ENCODE measurements at places on chromosomes 7 and 10.

GRCh38 chr7:142001163-142001874 lies 5.6 kb downstream of the MGAM start:
- no peak for DNase-seq

- no peak for DNase-seq
Measured at GRCh38 chr7:20183086-20183485, 34.1 kb downstream of the MACC1 start.

- no peak for DNase-seq
Measured at GRCh38 chr10:6621536-6621935, 41.5 kb upstream of the PRKCQ start.

DNA sequence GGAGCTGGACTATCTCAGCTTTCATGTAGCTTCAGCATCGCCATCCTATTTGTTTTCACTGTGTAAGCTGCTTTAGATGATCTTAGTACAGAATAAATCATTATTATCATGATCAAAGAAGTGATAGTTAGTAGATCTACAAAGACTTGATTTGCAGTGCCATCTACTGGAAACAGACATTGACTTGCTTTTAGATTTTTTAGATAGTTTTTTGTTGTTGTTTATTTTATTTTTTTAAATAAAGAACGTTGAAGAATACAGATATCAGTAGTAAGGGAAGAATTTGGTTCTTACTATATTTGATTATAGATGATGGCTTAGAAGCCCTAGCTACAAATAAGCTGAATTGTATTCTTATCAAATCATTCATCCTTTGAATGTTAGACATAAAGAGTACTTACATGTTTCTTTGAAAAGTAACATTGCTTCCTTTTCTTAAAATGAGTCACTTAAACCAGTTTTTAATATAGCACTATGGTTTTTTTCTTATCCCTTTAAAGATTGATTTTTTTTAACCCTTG lies 6.3 kb upstream of the SFMBT2 start:
- DNase-seq: no peak

DNA sequence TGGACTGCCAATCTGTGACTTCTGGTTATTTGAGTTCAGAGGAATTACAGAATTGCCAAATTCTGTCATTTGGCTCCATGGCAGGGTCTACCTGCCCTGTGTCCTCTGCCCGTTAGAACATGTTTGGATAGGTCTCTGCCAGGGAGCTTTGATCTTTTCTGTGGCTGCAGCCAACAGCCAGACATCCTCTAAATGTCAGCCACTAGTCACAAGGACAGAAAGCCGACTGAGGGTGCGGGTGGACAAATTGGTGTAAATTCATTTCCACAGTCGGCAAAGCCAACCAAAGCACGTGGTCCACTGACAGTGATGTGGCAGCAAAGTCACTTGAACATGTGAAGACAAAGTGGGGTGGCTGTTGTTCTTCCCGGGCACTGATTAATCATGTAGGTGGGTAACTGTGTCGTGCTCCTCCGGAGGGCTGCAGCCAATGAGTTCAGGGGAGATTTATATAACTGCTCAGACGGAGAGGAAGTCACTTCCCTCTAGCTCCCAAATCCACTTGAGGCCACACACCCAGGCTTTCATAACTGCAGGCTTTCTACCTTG lies 26.7 kb upstream of the CAMK1D start:
- DNase-seq: no peak

DNA sequence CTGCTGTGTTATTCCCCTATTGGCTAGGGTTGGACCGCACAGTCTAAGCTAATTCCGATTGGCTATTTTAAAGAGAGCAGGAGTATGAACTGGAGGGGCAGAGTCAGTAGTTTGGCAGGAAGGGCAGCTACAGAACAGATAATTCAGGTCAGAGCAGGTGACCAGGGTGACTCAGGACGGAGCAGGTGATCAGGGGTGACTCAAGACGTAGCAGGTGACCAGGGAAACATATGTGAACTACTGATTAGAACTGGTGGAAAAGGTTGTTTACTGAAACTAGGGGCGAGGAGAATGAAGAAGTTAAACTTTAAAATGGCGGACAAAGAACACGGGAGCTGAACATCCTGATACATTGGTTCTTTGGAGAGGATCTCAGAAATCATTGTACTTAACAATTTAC lies 102.3 kb downstream of the CCDC7 start:
- DNase-seq: no peak

DNA sequence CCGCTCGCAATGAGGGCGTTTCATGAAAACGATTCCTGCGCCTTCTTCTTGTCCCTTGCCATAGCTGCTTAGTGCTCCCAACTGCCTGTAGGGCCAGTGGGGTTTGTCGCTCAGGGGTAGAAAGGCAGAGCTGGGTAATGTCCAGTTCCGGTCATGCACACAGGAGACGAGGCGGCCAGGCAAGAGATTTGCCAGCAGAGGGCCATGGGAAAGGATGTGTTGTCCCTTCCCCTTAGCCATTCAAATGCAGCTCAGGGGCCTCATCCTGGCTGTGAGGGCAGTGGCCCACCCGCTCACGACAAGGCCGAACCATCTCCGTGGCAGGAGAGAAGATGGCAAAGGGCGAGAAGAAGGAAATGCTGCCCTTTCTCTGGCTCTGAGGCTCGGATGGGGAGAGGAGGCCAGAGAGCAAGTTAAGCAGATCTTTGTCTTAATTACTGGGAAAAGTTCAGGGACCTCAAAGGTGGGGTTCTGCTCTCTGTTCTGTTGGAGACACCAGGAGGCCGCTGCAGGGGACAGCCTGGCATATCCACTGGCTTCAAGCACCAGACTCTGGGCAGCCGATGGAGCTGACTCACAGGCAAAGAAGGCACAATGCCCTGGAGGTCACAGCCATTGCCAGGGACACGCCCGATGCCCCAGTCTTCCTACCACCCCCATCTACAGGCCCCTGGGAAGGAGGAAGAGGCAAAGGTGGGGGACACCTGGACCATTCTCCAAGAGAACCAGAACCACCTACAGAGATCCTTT lies 534.8 kb upstream of the MGMT start:
- no peak for DNase-seq

GRCh38 chr7:14767716-14768425 lies 134.7 kb downstream of the DGKB start:
- DNase-seq: no peak

DNA sequence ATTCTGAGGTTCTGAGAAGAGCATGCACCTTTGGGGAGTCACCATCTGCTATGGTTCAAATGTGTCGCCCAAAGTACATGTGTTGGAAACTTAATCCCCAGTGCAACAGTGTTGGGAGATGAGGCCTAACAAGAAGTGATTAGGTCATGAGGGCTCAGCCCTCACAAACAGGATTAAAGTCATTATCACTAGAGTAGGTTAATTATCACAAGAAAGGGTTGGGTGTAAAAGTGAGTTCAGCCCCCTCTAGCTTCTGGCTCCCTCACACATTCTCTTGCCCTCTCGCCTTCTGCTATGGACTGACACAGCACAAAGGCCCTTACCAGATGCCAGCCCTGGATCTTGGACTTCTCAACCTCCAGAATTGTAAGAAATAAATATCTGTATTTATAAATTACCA lies 100.3 kb upstream of the C10orf90 start:
- DNase-seq: no peak

- no peak for DNase-seq
Measured at GRCh38 chr10:94443047-94443446, 40.7 kb downstream of the TBC1D12 start.

- DNase-seq: no peak
Measured at GRCh38 chr7:34165927-34166550, 260.7 kb downstream of the BMPER start.

GRCh38 chr10:73956476-73957359 lies 41.2 kb upstream of the VCL start:
- no peak for DNase-seq

GRCh38 chr10:97075961-97076525 lies 109.7 kb downstream of the SLIT1 start:
- no peak for DNase-seq

DNA sequence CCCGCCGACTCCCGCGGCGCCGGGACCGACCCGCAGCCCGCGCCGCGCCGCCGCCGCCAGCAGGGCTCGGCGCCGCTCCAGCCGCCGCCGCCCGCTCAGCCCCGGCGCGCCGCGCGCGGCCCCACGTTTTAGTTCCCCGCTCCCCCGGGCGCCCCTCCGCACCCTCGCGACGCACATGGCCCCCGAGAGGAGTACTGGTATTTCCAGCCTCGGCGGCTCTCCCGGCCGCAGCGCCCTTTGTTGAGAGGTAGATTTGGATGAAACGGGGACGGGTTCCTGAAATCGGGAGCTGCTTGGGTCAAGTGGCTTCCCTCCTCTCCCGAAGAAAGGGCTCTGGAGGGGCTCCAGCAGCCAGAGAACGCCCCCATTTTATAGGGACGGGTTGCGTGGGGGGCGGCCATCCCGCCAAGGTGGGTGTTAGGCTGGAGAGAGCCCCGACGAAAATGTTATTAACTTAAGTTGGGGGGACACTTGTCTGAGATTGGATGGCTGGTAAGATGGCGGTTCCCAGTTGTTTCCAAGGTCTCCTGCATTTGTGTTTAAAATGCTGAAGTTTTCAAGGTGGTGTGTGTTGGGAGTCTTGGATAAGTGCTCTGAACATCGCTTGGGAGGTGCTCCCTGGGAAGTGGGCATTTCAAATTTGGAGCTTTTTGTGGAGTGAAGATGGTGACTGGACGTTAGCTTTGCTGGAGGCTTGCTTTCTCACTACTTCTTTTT lies 1.2 kb downstream of the BMI1 start:
- no peak for DNase-seq

GRCh38 chr7:36659172-36659516 lies 65.2 kb downstream of the AOAH start:
- DNase-seq: no peak

DNA sequence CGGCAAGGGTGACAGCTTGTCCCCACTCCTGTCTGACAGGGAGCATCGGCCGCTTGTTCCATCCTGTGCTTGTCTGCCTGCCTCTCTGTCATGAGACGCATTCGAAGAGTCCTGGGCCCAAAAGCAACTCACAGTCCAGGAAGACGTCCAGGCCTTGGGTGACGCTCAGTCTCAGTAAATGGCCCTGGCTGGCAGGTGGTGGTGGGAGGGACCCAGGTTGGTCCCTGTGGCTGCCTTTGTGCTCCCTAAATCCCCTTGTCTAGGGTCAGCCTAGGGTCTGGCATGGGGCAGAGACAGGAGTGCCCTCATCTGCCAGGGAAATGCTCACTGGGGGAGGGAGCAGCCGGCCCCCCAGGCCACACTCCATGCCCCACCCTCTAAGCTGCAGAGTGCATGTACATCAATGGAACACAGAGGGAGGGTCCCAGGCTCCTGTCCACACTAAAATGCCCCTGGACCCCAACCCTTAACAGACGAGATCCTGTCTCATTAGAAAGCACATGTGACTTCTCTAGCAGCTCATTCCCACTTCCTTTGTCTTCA lies 295.2 kb upstream of the ZNF32 start:
- DNase-seq: no peak

- no peak for DNase-seq
Measured at GRCh38 chr7:117098457-117098856, 145.2 kb downstream of the ST7 start.

- DNase-seq: no peak
Measured at GRCh38 chr7:117411539-117411938, 15.8 kb downstream of the ASZ1 start.

DNA sequence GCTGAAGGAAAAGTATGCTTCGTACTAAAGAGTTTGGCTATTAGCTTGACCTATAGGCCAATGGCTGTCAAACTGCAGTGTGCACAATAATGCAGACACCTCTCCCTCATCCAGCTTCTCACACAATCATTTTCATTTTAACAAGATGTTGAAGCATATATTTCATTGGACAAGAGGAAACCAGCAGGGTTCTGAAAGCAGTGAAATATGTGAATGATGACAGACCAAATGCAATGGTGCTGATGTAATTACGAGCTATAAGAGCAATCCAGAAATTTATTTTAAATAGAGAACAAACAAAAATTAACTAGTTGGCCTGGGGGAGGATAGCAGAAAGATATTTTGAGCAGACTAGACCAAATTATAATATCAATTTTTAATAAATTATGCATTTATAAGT lies 331.5 kb upstream of the AKR1E2 start:
- no peak for DNase-seq

DNA sequence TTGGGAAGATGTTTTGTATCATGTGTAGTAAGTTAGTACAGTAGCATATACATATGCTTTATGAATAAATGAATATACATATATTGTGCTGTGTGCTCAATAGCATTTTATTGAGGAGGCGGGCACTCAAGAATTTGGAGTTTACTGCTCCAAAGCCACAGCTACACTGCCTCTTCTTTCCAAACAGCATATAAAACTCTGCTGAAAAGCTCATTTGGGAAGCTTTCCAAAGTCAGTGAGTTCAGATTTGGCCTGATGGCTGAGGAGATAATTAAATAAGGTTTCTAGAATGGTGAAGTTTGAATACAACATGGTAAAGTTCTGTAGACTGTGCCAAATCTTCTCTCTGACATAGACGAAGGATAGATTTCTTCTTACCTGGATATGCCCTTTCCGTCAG lies 29.8 kb downstream of the CDK1 start:
- no peak for DNase-seq

DNA sequence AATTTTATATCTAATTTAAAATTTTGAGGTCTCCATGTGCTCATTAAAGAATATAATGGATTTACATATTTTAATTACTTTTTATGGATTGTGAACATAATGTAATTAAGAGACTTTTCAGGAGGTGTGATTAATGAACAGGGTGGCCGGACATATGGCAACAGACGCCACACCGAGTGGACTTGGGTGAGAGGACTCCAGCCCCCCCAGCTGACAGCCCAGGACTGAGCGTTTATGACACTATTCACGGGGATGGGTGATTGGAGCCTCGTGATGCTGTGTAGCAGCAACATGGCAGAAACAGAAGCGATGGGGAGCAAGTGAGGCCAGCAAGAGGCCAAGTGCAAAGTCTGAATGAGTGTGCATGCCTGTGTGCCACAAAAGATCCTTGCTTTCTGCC lies 1176.9 kb downstream of the TYW1 start:
- no peak for DNase-seq

Measured in cortex of kidney (tissue), 1 donor.